ENCODE measurements at places on chromosomes 5 and 9.

DNA sequence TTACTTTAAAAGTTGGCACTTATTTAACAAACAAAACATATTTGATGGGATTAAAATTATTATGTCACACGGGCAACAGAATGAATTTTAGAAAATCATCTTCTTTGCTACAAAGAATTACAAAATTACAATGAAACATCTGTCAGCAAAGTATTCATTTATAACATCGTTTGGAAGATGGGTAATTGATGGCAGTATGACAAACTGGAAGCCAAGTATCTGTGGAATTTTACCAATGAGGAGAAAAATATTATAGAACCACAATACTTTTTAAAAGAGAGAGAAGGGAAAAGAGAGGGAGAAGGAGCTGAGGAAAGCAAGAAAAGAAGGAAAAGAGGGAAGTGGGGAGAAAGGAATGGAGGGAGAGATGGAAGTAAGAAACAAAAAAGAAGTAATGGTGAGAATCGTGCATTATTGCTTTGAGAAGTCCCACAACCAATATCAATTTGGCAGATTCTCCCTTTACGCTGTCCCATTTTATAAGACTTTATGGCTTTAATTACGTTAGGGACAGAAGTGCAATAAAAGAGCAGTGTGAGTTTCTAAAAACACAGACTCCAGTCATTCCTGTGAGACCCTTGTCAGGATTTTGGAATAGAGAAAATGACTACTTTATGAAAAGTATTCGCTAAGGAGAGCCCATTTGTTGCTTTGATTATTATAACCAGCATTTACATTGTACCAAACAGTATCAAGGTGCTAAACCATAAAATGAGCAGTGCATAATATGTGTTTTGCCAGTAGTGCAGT is 76.7 kb downstream of the LURAP1L start:
- no peak for DNase-seq

- no peak for DNase-seq
These were observed 119.8 kb upstream of the PANK3 start for GRCh38 chr5:168699002-168699401.

DNA sequence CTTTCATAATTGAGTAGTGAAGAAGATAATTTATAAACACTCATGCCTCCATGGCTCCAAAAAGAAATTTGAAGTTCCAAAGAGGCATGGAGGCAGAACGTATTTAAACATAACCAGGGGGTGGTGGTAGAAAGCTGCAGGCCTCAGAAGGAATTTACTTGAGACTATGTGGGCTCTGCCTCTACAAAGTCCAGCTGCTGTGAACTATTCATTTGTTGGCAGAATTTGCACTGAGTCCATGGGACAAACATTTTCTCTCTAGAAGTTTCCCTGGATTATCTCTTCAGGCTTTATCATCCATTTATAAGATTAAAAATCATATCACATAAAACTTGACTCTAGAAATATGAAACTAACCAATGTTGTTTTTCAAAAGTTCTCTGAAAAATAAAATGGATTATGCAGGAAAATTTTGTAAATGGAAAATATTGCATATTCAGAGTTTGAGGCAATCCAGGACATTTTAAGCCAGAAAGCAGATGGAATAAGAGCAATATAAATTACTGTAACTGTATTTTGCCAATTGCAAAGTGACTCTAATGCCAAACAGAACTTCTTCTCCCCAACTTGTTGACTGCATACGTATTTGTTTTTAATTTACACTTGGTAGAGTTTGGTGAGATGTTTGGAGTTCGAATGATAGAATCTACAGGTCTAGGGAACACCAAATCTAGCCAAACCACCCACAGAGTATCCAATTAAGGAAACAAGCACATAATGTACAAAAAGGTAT is 258.2 kb downstream of the ENC1 start:
- no peak for DNase-seq

DNA sequence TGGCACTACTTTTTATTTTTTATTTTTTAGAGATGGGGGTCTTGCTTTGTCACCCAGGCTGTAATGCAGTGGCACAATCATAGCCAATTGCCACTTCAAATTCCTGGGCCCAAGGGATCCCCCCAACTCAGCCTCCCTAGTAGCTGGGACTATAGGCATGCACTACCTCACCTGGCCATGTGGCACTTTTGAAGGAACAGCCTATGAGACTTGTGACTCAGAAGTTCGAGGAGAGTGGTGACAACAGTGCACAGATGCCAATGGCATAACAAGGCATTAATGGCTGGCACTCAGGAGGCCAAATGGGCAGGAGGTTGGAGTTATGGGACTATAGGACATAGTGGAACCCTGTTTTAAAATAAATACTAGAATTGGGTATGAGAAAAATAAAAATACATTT is 33.7 kb downstream of the ANKRD31 start:
- no peak for DNase-seq

- DNase-seq, result no peak
These were observed 243.9 kb downstream of the IRX2 start for GRCh38 chr5:2507611-2508010.

- DNase-seq, result no peak
These were observed 36.8 kb downstream of the FGD3 start for GRCh38 chr9:92983984-92984589.

DNA sequence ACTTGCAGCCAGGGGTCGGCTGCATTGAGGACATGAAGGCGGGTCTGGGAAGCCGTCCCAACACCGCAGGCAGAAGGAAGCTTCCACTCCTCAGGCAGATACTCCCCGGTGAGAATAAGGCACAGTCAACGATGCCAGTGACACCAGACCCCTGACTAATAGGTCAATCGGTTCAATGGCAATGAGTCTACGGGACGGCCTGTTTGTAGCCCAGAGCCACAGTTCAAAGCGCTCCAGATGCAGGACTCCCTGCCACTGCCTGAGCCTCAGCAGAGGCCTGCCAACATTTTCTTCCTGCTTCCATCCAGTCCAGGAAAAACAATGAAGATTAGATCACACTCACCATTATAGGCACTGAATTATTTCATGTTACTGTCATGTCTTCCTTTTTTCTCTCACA is 84.5 kb upstream of the SIMC1 start:
- DNase-seq, result no peak

DNA sequence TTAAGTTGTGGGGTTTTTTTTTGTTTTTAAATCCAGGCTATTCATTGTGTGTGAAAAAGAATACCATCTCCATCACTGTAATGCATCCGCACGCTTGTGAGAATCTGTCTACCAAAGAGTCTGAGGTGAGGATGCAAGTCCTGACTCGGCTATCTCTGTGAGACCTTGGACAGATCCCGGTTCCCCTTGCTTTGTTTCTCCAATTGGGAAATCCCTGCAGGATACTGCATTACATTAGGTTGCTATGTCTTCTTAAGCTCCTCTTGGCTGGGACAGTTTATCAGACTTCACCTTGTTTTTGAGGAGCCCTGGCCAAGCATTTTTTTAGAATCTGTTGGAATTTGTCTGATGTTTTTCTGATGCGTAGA is 46.8 kb downstream of the GALNT10 start:
- DNase-seq, result no peak

DNA sequence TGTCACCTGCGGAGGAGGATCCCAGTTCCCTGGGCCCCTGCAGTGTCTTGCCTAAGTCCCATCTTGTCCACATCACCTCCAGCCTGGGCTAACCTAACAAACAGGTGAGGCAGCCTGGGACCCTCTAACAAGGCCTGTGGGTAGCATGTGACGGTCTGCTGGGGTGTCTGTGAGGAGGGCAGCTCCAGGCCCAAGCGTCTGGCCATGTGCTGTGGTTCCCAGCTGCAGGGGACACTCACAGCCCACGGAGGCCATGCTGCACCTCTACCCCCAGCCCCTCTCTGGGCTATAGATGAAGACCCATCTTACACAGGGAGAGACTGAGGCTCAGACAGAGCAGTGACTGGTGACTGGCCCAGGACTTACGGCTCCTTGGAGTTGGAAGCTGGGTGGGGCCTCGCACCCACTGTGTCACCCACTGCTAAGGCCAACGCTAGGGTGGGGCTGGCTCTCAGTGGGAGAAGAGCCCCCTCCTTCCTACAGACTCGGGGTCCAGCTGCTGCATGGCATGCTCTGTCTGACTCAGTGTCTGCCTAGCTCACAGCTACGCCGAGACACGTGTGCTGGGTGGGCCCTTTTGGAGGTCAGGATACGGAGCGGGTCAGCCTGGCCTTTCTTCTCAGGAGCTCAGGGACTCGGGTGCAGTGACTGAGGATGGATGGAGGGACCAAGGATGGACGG is 40.8 kb upstream of the RNF130 start:
- no peak for DNase-seq

- no peak for DNase-seq
These were observed 38.6 kb downstream of the TGFBI start for GRCh38 chr5:136067422-136067821.

DNA sequence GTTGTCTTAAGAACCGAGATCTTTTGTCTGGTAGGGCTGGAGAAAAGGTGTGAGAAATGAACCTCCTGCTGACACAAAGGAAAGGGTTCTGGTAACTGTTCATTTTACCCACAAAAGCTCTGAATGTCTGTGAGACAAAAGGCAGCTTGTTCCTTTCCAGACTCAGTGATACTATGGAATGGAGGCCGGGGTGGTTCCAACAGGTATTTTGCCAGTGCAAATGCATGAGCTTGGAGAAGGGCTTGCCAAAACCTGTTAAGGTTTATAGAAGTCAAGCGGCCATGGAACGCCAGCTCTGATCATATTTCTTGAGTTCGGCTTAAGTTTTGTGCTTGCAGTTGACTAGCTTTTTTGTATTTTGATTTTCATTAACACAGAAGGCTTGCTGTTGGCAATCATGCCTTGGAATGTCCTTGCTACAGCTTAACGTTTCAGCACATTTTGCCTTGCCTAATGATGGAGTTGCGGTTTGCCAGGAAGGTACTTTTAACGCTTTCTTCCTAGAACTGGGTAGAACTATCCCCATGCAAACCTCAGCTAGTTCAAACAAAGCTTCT is 328.6 kb downstream of the PIK3R1 start:
- DNase-seq, result no peak

DNA sequence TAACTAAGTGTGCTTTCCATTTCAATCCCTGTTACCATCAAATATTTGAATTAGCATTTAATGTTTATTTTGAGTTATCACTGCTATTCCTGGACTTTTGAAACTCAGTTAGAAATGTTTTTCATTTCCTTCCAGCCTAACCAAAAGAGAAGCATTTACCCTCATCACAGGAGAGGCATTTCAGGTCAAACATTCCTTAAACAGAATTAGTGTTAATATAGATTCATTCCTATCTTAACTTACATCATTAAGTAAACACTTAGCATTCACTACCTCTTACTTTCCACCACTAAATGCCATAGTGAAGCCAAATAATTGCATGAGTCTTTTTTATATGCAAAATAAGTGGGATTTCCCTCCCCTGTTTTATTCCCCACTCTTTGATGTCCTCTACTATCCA is 136.6 kb upstream of the OR13F1 start:
- no peak for DNase-seq

GRCh38 chr9:5958273-5958672 is 57.2 kb downstream of the RANBP6 start:
- DNase-seq, result no peak

DNA sequence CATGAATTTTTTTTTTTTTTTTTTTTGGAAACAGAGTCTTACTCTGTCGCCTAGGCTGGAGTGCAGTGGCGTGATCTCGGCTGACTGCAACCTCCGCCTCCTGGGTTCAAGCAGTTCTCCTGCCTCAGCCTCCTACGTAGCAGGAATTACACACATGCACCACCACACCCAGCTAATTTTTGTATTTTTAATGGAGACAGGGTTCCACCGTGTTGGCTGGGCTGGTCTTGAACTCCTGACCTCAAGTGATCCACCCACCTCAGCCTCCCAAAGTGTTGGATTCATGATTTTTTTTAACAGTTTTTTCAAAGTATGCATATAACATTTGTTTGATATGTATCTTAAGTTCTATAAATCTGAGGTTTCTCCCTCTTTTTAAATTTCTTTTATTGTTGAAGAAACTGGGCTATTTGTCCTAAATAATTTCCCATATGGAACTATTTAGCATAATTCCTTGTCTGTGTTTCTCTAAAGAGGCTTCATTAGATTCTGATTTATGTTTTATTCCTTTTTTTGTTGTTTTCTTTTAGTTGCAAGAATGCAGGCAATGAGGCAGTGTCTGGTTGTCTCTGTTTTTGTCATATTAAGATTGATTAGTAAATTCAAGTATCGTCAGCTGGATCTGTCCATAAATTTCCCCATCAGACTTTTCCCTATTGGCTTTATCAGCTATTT is 16.4 kb downstream of the RARS1 start:
- no peak for DNase-seq

DNA sequence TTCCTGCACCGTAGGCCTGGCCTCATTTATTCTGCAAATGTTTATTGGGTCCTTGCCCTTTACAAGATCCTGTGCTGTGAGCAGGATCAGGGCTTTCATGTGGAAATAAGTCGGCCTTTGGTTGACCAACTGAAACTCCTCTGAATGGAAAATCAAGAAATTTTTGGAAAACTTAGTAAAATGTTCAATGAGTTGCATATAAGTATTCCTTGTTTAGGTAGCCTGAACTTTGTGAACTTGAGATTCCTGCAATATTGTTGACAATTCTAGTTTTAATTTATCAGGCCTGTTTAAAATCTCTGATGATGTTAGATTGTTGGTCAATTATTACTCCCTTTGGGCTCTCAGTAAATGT is 1.1 kb downstream of the MAML1 start:
- DNase-seq, result no peak

DNA sequence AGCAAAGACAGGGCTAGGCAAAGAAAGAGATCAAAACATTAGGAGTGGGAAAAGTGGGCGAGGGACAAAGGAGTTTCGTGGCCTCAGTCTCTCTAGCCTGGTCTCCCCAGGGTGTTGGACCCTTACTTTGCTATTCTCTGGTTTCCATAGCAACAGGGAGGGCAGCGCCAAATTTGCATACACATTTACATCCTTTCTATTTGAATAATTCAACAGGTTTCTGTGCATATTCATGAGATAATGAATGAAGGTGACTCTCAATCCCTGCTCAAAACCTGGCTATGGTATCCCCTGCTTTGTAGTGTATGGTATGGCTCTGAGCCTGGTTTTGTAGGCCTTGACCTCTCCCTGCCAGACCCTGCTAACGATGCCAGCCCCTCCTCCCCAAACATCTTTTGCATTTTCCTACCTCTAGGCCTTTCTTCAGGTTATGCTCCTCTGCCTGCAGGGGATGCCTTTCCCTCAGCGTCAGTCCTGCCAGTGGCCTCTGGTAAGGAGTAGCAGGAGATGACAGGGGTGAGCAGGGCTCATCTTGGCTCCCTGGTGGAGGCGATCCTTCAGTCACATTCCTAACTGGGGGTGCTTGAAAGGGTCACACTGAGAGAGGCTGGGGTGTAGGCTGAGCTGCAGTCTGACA is 9.8 kb downstream of the RPP25L start:
- DNase-seq, result no peak

GRCh38 chr5:156647034-156647451 is 203.1 kb upstream of the PPP1R2B start:
- DNase-seq, result no peak

- DNase-seq, result no peak
These were observed 57.1 kb upstream of the RNU6ATAC start for GRCh38 chr9:134221273-134222017.
